ENCODE measurements at places on chromosomes 7 and 10.

GRCh38 chr7:158789842-158790241 lies 39.5 kb downstream of the ESYT2 start:
- no peak for DNase-seq

DNA sequence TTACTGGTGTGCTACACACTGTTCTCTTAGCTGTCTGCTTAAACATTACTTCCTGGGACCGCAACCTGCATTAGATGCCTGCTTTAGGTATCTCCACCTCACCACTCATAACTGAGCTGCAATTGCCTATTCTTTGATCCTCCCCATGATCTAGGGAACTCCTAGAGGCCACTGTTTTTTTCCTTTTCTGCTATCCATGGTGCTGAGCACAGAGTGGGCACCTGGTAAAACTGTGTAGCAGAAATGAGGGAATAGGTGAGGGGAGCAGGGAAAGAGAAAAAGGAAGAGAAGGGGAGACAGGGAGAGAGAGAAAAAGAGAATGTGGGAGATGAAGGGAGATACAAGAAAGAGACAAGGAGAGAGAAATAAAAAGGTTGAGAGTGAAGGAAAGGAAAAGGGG lies 434.9 kb downstream of the ADRA2A start:
- no peak for DNase-seq

DNA sequence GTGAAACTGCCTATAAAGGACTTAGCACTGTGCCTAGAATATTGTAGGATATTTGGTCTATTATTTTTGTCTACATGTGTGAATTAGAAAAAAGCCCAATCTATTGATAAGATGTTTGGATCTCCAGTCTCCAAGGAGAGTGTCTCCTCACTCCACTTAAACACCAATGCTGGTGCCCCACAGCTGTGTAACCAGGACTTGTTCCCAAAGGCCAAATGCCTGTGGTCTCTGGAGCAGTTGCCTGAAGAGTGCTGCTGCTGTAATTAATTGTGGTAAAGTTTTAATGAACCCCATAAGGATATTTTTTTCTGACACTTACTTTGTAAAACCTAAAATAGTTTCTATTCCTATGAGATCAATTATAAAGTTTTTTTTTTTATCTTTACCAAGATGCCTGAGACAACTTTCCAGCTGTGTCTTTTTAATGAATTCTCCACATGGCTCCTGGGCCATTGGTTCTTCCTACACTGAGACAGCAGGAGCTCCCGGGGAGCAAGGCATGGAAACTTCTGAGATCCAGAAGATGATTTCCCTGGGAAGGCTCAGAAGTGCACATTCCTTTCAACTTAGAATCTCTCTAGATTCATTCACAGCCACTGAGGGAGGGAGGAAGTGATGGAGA lies 11.2 kb upstream of the OR2A5 start:
- DNase-seq: no peak

- no peak for DNase-seq
Observed at GRCh38 chr7:151940048-151940811, 16.0 kb upstream of the GALNTL5 start.

DNA sequence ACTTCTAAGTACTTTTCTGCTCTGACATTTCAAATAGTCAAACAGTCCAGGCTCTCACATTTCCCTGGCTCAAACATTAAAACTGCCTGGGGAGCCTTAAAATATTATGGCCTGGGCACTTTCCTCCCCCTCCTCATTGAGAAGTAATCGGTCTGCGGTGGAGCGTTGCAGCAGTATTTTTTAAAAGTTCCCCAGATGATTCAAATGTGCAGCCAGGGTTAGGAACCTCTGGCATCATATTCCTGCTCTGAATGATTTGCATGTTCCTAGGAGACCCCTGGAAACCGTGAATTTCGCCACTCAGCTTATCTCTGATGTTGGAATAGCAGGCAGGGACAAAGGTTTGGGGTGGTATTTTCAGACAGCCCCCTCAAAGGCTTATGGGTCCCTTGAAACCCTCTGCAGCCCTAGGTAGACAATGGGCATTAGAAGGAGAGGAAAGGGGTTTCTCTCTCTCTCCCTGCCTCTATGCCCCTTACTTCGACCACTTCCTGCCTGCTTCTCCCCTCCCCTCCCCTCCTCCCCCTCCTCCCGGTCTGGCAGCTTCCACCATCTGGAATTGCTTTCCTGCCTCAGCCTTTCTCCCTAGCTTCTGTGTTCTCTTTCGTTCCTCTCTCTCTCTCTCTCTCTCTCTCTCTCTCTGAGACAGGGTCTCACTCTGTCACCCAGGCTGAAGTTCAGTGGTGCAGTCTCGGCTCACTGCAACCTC lies 622.2 kb downstream of the GALNT17 start:
- DNase-seq: no peak

GRCh38 chr10:120047926-120048325 lies 155.4 kb downstream of the SEC23IP start:
- DNase-seq: no peak

DNA sequence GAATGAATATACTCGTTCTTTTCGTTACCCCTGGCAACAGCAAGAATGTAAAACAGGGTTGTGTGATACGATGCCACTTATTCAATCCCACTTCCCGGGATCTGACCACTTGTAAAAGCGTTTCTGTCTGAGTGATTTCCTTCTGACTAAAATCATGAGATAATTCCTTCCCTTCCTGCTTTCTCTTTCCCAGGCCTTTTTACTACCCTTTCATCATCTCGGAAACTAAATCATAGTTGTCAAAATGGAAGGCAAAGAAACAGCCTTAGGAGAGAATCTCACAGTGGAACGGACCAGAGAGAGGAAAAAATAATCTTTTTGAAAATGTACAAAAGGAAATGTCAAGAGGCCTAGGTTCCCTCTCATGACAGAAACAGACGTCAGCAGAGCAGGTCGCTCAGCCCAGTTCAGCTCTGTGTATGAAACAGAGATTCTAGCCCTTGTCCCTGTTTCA lies 29.8 kb downstream of the DIP2C start:
- DNase-seq: no peak

- no peak for DNase-seq
Observed at GRCh38 chr7:101128040-101128834, 1.3 kb downstream of the SERPINE1 start.

DNA sequence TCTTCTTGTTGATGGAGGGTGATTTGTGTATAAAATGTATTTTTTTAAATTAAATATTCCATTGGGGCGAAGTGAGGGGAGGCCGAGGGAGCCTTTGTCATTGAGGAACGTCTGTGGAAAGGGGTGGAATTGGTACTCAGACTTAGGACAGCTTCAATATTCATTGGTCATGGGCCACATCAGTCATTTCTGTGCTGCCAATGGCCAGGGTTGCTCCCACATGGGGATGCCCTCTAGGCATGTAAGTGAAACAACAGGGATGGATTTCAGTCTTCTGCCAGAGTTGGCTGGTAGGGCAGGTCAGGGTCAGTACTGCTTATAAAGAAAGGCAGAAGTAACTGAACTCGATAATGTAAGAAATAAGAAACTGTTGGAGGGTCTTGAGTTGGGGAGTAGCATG lies 47.2 kb downstream of the NEURL1 start:
- no peak for DNase-seq

DNA sequence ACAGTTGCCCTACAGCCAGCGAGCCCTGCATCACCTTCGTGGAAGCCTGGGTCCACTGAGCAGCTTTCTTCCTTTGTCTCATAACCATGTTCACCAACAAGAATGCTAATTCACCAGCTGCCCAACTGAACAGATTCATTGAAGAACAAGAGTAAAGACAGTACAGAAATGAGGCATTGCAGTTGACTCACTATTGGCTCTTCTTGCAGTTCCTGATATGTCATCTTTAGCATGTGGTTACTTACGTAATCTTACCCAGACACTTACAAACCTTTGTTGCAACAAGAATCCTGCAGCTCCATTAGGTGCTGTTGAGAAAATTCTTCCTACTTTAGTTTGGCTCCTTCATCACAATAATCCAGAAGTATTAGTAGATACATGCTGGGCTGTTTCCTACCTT lies 174.0 kb upstream of the TPK1 start:
- no peak for DNase-seq

- DNase-seq: no peak
Observed at GRCh38 chr10:91800756-91801155, 2.5 kb downstream of the TNKS2 start.

DNA sequence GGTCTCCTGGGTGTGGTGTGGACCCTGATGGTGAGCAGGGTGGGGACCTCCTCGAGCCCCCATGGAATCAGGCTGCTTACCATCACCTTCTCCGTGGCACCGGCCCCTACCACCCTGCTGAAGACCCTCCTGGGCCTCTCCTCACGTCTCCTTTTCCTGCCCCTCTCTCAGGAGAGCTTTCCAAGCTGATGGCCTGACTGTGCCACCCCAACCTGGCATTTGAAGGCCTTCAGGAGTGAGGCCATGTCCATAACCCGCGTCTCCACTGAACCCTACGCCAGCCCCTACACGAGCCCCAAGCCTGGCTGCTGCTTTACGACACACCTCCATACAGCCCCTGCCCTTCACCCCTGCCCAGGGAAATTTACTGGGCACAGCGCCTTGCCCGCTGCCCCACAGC lies 55.4 kb downstream of the ZRANB1 start:
- DNase-seq: no peak

- no peak for DNase-seq
Observed at GRCh38 chr10:69902835-69903535, 101.3 kb downstream of the COL13A1 start.

GRCh38 chr10:5413012-5413938 lies 918 bp downstream of the NET1 start:
- DNase-seq: peak; percentile 24

GRCh38 chr7:147432079-147432478 lies 1158.5 kb upstream of the C7orf33 start:
- DNase-seq: no peak

DNA sequence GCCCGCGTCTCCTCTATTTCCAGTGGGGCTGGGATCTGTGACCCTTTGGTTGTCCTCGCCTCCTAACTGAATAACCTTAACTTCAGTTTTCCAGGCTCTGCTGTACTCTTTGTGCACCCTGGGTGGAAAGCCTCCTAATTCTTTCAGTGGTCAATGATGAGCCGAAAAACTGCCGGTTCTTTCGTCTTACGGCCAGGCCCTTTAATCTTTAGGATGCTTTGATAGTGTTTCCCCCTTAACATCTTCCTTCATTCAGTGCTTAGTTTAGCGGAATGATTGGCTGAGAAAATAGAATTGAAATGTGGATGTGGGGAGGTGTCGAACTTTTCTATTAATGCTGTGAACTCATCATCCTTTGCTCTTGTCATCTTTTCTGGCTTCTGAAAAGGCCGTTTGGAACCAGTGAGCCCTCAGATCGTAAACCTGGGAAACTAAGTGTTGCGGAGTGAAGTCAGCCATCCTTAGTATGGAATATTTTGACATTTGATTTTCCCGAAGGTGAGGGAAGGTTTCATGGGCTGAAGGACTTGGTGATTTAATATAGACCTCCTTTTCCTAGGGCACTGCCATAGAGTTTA lies 847 bp downstream of the GARS1 start:
- DNase-seq: no peak

DNA sequence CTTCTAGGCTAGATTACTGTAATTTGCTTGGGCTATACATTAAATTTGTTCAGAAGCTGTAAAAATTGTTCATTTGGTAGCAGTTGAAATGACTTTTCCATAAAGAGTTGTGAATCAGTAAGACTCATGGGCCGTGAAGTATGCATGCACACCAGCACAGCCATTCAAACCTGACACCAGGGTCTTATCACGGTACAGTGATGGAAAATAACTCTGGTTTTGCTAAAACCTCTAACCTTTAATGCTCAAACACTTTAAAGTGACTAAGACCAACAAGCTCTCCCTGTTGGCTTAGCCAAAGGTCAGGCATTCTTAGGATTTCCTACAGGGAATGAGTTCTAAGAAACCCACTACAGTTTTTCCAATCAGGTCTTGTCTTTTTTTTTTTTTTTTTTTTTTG lies 11.5 kb downstream of the ARL3 start:
- DNase-seq: no peak

DNA sequence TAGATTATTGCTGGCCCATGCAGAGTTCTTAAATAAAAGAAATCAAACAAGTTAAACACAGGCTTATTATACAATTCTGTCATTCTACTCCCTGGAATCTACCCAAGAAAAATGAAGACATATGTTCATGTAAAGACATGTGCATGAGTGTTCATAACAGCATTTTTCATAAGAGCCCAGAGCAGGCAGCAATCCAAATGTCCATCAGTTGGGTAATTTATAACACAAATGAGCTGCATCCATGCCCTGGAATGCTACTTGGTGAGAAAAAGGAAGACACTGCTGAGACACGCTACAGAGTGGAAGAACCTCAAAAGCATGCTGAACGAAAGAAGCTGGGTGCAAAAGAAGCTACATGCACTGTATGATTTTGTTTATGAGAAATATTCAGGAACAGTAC lies 342.6 kb downstream of the TCERG1L start:
- DNase-seq: no peak

DNA sequence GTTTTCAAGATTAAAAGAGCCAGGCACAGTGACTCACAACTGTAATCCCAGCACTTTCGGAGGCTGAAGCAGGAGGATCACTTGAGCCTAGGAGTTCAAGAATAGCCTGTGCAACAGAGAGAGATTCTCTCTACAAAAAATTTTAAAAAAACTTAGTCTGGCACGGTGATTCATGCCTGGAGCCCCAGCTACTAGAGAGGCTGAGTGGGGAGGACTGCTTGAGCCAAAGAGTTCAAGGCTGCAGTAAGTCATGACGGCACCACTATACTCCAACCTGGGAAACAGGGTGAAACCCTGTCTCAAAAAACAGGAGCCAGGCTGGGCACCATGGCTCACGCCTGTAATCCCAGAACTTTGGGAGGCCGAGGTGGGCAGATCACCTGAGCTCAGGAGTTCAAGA lies 86.6 kb upstream of the KCTD7 start:
- DNase-seq: no peak

DNA sequence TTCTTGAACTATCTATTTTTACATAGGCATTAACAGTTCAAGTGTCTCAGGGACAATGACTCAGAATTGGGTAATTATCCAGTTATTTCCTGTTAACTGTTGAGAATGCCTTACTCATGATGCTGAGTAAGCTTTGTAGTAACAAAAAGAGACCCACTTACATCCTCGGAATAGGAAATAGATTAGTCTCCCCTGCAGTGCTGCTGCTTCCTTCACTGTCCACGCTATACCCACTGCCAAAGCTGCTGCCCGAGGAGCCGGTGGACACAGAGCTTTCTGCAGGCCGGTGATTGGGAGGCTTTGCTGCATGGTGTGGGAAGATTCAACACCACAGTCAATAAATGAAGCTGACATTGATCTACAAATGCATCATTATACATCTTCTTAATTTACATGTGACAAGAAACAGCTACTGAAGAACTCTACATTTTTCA lies 357.1 kb downstream of the PCLO start:
- DNase-seq: no peak

DNA sequence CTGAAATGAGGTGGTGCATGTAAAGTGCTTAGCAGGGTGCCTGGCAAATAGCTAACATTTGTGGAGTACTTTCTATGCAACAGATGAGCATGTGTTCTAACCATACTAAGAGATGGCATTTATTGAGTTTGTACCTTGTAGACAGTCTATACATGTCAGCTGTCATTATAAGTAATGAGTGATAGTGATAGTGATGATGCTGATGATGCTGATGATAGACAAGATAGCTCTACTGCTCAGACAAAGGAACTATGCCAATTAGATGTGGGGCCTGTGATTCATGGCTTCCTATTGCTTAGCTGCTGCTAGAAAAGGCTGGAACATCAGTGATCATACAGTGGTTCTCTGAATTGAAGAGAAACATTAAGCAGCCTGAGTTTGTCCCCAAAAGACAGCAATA lies 585.8 kb downstream of the KCNMA1 start:
- no peak for DNase-seq

GRCh38 chr7:69338144-69338543 lies 260.1 kb upstream of the AUTS2 start:
- DNase-seq: no peak

Data from occipital lobe (tissue), 3 donors.